A172 (cell line): ENCODE measurements at places on chromosomes 7 and 10. TPM values are rescaled to one million over a fixed set of nuclear protein-coding genes. Genes with fewer than 3 reads are reported as not detected.

Gene NDUFB8
- 152 and 197 TPM in 2 replicates for total RNA-seq

Gene EZH2
- total RNA-seq, result 35.4 and 39.5 TPM in 2 replicates

DNA sequence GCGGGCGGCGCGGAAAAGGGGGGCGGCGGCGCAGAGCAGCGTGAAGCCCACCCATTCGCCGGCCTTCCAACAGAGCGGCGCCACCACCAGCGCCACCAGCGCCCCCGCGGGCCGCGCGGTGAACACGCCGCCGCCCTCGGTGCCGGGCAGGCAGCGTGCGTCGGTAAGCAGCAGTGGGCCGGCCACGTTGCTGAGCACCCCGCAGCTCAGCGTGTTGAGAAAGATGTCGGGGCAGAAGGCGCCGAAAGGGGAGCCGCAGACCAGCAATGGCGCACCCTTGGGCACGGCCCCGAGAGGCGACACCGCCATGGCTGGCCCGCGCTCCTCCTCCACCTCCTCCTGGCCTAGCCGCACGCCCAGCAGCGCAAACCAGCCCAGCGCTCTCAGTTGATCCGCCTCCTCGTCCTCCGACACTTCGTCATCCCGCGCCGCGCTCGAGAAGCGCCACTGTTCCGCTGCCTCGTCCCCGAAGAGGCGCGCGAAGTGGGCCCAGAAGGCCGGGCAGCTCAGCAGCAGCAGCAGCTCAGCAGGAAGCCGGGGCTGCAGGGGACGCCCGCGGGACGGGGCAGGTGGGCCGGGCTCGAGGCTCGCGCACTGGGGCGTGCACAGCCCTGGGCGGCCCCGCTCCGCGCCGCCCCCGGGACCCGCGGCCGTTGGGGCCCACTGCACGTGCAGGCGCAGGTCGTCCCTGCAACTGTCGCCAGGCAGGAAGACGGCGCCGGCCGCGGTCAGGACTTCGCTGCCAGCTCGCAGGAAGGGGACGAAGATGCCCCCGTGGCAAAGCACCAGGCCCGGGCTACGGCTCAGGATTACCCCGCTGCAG, 623 bp downstream of the TYSND1 start:
- peak; percentile 24 for DNase-seq

GRCh38 chr7:28107960-28108359, 72.6 kb downstream of the JAZF1 start:
- peak; percentile 75 for DNase-seq

DNA sequence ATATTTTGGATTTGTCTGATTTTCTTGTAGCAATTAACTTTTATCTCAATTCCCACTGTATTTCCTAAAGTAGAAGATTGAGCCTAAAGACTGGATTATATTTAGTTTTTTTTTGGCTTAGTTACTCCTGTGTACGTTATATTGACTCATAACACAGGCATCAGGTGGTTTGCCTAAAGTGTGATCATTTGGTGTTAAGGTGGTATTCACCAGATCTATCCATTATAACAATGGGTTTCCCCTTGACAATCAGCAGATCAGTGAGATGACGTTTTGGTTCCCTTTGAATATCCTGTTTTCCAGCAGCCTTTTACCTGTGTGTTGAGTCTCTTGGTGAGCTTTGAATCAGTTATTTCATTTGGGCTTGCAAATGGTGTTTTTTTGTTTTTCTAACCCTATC, 18.1 kb downstream of the MAPK8 start:
- DNase-seq, result no peak

GRCh38 chr7:100818825-100819224, 8.5 kb downstream of the EPHB4 start:
- no peak for DNase-seq

GRCh38 chr10:8921568-8921967, 867.1 kb downstream of the GATA3 start:
- DNase-seq, result no peak

Gene AGR3
- not detected in 2 replicates for total RNA-seq

- DNase-seq, result no peak
Observed at GRCh38 chr7:47535035-47535703, 46.7 kb downstream of the TNS3 start.

GRCh38 chr7:41997151-41997550, 239.9 kb downstream of the GLI3 start:
- no peak for DNase-seq

DNA sequence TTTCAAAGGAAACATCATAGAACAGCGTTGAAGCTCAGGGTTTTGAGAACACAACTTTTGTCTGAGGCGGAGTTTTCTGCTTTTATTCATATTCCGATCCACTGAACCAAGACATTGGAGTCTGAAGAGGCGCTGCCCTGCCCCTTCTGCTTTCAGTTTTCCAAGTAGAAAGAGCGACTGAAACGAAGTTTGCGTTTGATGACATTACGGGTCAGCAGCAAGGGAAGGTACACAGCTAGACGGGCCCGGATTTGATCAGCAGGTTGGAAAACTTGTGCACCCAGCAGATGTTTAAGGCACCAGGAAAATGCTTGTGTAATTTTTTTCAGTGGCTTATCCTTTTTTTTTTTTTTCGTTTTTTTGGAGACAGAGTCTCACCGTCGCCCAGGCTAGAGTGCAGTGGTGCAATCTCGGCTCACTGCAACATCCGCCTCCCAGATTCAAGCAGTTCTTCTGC, 720 bp downstream of the SUN1 start:
- DNase-seq, result no peak

DNA sequence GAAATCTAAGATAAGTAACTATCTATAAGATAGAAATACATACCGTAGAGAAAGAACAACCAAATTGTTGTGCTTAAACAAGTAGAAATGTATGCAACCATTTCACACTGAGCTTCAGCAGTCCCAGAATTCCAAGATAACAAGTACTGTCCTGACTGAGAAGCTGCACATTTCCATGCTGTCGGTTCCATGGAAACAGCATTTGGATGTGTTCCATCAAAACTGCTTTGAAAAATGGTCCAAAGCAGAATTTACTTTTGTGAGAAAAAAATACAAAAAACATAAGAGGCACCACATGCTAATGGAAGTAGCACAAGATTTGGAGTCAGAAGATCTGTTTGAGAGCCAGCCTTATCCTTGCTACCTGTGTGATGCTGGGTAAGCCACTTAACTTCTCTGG, 92.6 kb downstream of the MTERF1 start:
- DNase-seq, result no peak

GRCh38 chr10:1631282-1631681, 106.0 kb downstream of the ADARB2 start:
- DNase-seq, result no peak

Gene ADIRF
- total RNA-seq, result not detected in 2 replicates

Gene CPEB3
- total RNA-seq, result 0.28 and 0.69 TPM in 2 replicates

GRCh38 chr7:44163591-44163990, 22.5 kb upstream of the MYL7 start:
- DNase-seq, result peak; percentile 94

GRCh38 chr7:15747712-15748111, 61.2 kb upstream of the MEOX2 start:
- DNase-seq, result no peak

Gene ECHDC3
- not detected in 2 replicates for total RNA-seq

Gene MAP3K8
- 12.4 and 14.9 TPM in 2 replicates for total RNA-seq

Gene TMEM213
- not detected in 2 replicates for total RNA-seq

- DNase-seq, result no peak
Observed at GRCh38 chr7:36726806-36727503, 2.7 kb upstream of the AOAH start.

- no peak for DNase-seq
Observed at GRCh38 chr10:48453451-48454301, 147.2 kb downstream of the MAPK8 start.

GRCh38 chr10:59063491-59063890, 113.0 kb upstream of the PHYHIPL start:
- no peak for DNase-seq

Gene FOXI2
- not detected in 2 replicates for total RNA-seq

Gene INHBA
- 0.34 and 0.53 TPM in 2 replicates for total RNA-seq

Gene CRCP
- total RNA-seq, result 42.5 and 44.0 TPM in 2 replicates

DNA sequence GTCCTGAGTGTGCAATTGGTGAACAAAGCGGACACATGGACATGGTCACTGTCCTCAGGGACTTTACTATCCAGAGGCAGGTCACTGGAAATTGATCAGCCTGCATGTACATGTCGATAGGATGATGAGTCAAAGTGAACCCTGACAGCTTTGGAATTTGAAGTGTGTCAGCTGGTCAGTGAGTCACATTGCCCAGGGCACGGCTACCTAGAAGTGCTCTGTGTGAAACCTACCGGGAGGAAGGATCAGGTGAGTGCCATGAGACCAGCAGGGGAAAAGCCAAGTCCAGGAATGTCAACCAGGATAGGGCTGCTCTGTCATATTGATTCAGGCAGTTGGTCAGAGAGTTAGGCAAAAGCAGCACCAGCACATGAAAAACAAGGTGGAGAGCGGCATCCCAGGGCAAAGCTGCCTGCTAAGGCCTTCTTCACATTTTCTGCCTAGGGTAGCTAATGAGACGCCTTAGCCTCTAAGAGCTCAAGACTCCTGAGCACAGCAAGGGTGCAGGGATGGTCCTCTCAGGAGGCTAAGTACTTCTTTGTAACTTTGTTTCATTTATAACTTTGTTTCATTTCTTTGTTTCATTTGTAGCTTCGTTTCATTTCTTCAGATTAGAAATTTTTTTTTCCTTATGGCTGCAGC, 19.4 kb upstream of the PDCD4 start:
- DNase-seq, result peak; percentile 27

- no peak for DNase-seq
Observed at GRCh38 chr7:23410446-23411183, 59.7 kb downstream of the IGF2BP3 start.

- DNase-seq, result no peak
Observed at GRCh38 chr10:96038476-96039387, 4.7 kb upstream of the CCNJ start.

GRCh38 chr10:51804866-51805265, 105.5 kb upstream of the CSTF2T start:
- DNase-seq, result no peak

DNA sequence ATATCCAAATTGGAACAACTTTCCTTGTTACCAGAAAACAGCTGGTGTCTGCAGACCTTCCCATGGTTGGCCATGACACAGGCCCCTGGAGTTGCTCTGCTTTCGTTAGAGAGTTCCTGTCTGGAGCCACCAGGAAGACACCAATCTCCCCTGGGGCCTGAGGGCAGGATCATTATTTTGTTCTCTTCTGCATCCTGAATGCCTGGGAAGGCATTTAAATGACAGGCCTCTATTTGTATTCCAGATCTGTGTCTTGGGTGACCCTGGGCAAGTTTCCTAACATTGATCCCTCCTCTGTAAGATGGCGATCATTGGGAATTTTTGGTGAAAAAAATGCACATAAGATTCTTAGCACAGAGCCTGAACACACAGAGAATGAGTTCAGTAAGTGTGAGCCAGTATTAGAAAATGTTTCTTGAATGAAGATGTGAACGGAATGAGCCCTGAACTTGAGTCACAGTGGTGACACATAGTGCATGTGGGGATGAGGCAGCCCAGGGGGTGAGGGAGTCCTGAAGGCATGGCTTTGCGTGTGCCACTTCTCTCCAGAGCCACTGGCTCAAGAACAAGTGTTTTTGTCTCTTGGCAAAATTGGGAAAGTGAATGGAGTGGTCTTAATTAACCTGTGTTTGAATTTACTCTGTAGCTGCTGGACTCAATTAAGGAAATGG, 28.4 kb downstream of the BMPER start:
- peak; percentile 84 for DNase-seq

DNA sequence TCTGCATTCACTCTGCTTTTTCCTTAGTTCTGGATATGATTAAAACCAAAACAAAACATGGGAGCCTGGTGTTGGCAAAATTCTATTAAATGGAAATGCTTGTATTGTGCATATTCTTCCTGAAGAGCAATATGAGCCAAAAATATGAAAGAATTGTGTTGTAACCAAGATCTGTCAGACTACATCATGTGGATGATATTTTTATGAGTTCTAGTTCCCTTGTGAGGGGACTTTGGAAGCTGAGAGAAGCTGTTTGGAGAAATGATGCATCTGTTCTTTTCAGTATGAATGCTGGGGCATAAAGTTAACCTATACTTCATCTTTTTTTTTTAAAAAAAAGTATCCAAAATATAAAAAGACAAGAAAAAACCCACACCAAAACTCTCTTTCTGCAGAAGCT, 782.7 kb downstream of the ANKRD7 start:
- DNase-seq, result no peak

DNA sequence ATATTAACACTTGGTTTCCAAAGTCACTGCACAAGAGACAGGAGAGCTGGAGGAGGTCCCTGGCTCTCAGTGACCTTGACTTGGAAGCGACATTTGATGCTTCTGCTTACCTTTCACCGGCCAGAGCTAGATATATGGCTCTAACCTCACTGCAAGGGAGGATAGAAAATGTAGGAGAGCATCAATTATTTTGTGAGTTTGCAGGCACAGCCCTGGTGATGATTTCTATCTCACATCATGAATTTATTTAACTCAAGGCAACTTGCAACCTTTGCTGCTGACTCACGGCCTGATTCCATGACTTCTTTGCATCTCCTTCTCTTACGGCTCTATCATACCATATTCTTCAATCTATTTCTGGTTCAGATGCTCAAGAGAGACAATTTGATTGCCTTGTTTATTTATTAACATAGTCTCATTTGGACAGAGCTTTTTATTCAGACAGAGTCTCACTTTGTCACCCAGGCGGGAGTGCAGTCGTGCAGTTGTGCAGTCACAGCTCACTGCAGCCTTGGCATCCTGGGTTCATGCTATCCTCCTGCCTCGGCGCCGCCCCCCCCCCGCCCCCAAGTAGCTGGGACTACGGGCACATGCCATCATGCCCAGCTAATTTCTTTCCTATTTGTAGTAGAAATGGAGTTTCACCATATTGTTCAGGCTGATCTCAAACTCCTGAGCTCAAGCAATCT, 196.0 kb downstream of the REEP3 start:
- no peak for DNase-seq

GRCh38 chr10:86779220-86780017, 23.0 kb downstream of the BMPR1A start:
- DNase-seq, result no peak

DNA sequence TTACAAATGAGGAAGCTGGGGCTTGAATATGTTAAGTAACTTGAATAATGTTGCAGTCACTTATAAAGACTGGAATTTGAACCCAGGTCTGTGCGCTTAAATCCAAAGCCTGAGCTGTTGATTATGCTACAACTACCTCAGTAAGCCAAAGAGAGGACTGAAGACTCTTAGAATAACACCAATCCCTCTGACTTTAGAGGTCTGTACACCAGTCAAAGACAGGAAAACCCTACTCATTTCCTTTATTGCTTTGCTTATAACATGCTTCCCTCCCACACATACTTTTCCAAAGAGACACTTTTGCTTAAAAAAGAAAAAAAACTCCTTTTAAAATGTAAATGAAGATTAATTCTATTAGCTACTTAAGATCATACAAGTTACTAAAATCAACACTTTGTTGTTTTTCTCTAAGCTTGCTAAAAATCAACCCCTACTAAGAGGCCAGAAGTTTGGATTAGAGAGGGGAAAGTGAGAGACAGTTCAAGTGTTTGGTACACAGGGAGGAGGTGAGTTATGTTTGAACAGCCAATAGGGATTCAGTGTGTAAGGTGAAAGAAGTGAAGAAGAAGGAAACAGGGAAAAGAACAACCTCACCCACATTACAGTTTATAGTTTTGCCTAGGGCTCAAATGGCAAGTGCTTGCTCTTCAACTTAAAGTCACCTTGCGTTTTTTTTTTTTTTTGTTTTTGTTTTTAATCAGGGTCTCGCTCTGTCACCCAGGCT, 74.8 kb downstream of the MDH2 start:
- DNase-seq, result no peak
